ENCODE measurements at places on chromosomes 13 and 19. TPM values are rescaled to one million over a fixed set of nuclear protein-coding genes. Genes with fewer than 3 reads are reported as not detected.
A peak's percentile ranks its signal among the peaks of the same experiment; 100 is the strongest.

RDH8 gene
- total RNA-seq = not detected

RELB gene
- 5.0 TPM for total RNA-seq

NFIX gene
- 10.0 TPM for total RNA-seq

ZNF816 gene
- total RNA-seq = 10.0 TPM

ONECUT3 gene
- not detected for total RNA-seq

ZNF229 gene
- 17.6 TPM for total RNA-seq

NXNL1 gene
- total RNA-seq = not detected

PROZ gene
- total RNA-seq = not detected

S1PR5 gene
- 0.56 TPM for total RNA-seq

MEIOSIN gene
- total RNA-seq = not detected

PODNL1 gene
- total RNA-seq = under 0.01 TPM

RHPN2 gene
- total RNA-seq = 2.2 TPM

MUC16 gene
- not detected for total RNA-seq

RAB4B gene
- total RNA-seq = 7.9 TPM

ZNF69 gene
- 12.0 TPM for total RNA-seq

PRRG2 gene
- 0.54 TPM for total RNA-seq

MAP2K2 gene
- 115 TPM for total RNA-seq

ZIK1 gene
- 11.8 TPM for total RNA-seq

DNA sequence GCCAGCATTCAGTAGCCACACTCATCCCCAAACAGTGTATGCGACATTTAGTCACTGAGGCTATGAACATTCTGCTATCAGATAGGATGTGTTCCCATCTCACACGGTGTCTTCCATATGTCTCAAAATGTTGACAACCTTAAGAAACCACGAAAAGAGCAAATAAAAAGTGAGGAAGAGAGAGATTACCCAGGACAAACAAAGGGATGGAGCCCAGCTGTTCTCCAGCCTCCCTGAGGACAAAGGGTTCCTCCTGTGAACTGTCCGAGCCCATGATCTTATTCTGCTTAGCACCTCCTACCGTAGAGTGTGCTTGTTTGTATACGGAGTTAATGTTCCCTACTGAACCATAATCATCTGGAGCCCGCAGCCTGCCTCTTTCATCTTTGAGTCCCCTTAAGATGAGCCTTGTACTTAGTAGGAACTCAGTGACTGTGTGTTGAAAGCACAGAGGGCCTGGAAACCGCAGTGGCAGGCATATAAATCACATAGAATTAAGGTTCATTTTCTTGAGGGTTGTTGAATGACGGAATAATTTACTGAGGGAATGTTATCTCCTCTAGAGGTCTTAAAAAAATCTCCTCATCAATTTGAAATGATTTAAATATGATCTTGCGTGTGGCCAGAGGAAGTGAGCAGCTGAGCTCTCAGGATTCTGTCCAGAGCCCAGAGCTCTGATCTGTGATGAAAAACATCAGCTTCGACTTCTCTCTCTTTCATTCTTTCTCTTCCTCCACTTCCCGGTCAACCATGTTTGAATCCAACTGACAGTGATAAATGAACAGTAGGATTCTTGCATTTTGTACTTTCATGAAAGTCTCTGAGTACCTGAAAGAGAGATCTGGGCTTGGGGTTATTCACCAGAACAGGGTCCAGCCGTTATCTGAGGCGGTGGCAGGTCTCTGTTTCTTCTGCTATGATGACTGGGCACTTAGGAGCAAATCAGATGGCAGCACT is 200.5 kb downstream of the KLF5 start:
- DNase-seq = peak; percentile 12

- peak; percentile 52 for DNase-seq
Observed at GRCh38 chr13:32142956-32143375, 111.4 kb downstream of the FRY start.

GRCh38 chr19:56333506-56333905 is 18.9 kb upstream of the ZSCAN5A start:
- peak; percentile 56 for DNase-seq

- no peak for DNase-seq
Observed at GRCh38 chr13:73596382-73596781, 537.6 kb downstream of the KLF5 start.

GRCh38 chr19:1248786-1249297 is 459 bp downstream of the MIDN start:
- peak; percentile 70 for DNase-seq

DNA sequence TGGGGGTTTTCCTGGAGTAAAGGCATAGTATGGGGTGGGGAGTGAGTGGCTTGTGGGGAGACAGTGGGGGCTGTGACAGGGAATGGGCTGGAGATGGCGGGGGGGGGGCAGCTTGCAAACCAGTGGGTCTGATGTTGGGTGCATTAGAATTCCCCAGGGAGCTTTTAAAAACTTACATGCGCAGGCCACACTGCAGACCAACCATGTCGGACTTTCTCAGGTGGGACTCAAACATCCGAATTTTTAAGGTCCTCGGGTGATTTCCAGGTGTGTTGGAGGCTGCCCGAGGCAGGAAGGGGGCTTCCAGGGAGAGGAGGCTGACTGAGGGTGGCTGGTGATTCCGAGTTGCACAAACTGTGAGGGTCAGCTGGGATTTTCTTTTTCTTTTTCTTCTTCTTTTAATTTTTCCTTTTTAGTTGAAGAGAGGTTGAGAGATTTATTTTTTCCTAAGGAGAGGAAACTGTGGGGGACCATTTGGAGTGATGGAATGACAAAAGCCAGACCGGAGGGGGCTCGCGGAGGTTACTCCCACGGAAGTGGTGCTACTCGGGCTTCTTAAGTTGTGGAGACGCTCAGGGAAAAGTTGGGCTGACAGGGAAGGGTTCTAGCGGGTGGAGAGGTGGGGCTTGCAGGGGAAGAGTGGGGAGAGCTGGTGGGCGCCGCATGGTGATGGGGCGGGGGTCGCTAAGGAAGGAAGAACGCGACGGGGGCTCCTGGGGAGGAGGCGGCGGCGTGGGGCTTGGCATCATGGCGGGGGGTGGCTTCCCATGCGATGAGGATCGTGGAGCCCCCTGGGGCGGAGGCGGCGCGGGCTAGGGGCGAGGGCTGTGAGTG is 997 bp upstream of the CACNG8 start:
- no peak for DNase-seq

DNA sequence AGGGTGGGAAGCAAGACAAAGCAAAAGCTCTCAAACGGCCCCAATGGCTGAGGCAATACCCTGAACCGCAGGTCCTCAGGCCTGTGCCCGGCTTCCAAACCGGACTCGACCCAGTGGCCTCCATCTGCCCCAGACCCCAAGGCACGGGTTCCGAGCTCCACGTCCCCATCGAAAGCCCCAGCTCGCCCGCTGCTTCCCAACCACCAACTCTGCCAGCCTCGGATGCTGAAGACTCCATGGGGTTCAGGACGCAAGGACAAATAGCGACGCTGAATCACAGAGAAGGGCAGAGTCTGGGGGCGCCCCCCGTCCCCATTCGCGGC is 559 bp downstream of the POLR2E start:
- no peak for DNase-seq

- DNase-seq = no peak
Observed at GRCh38 chr13:113167575-113167974, 9.1 kb downstream of the PROZ start.

DNA sequence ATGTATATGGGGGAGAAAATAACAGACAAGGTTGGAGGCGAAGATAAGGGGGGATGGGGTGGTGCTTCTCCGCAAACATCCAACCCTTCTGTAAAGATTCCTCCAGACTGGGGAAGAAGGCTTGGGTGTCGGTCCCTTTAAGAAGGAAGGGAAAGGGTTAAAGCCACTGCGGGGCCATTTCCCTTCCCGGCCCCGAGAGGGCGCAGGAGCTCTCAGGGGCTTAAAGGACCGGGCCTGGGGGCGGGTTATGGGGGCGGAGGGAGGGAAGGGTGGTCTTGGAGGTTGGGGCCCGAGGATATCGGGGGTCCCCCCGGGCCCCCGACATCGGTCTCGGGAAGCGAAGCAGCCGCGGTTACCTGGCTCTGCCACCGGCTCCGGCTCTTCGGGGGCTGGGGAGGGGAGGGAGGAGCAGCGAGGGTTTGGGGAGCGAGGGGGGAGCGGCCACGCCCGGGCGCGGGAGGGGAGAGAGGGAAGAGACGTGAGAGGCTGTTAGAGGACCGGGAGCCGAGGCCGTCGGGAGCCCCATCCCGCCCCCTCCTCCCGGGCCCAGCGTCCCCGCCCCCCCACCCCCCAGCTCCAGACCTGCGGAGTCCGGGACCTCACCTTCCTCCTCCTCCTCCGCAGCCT is 2.8 kb downstream of the TNNT1 start:
- DNase-seq = no peak

GRCh38 chr13:99980824-99981734 is 505 bp upstream of the ZIC2 start:
- no peak for DNase-seq

GRCh38 chr19:45306040-45306439 is 16.6 kb downstream of the CKM start:
- DNase-seq = no peak

DNA sequence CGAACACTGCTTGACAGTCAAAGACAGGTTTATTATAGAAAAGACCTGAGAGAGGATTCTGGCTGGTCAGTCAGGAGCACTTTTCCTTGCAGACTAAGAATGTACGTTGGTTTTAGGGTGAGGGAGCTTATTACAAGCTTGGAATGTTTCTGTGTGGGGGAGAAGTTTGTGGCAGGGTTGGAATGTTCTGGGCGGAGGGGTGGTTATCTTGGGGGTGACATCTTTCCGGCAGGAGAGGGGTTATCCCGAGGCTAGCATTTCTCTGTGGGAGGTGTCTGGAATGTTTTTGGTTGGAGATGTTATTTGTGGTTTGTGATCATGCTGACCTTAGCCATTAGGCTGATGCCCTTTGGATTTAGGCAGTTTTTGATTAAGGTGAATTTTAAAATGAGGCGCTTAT is 61.8 kb downstream of the ZNF136 start:
- DNase-seq = no peak

- DNase-seq = peak; percentile 6
Observed at GRCh38 chr13:98396071-98396710, 180.7 kb downstream of the STK24 start.

GRCh38 chr19:15669891-15670290 is 3.0 kb upstream of the CYP4F12 start:
- DNase-seq = no peak

DNA sequence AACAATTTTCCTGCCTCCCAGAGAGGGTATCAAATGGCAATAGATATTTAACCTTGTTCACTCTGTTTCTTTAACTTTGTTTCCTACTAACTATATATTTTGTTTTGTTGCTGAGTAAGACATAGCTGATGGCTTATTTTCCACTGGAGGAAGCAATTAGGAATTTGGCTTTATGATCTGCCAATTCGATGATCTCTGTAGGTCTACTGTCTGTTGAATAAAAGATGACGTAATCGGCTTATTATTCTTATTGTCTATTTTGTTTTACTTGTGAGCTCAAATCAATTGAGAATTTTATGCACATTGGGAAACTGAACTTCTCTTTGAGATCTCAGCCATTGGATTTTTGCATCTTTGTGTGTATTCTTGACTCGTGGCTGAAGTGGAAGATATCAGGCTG is 862.6 kb downstream of the EFNB2 start:
- no peak for DNase-seq

- DNase-seq = no peak
Observed at GRCh38 chr19:1426736-1427135, 11.5 kb upstream of the RPS15 start.

GRCh38 chr19:16197622-16198369 is at the start of gene AP1M1:
AP1M1 (plus strand) TSS chr19:16197911; CDS start chr19:16198027, 116 bp downstream.
- DNase-seq = peak; percentile 97

GRCh38 chr13:99986741-99987140 is 5.2 kb downstream of the ZIC2 start:
- DNase-seq = no peak

- no peak for DNase-seq
Observed at GRCh38 chr13:53494406-53494805, 465.8 kb downstream of the OLFM4 start.

GRCh38 chr13:33106656-33107360 is 90.6 kb downstream of the KL start:
- DNase-seq = peak; percentile 62

- no peak for DNase-seq
Observed at GRCh38 chr13:51432576-51432975, 20.3 kb downstream of the INTS6 start.

GRCh38 chr19:3664879-3665642 is 35.2 kb downstream of the PIP5K1C start:
- DNase-seq = no peak

DNA sequence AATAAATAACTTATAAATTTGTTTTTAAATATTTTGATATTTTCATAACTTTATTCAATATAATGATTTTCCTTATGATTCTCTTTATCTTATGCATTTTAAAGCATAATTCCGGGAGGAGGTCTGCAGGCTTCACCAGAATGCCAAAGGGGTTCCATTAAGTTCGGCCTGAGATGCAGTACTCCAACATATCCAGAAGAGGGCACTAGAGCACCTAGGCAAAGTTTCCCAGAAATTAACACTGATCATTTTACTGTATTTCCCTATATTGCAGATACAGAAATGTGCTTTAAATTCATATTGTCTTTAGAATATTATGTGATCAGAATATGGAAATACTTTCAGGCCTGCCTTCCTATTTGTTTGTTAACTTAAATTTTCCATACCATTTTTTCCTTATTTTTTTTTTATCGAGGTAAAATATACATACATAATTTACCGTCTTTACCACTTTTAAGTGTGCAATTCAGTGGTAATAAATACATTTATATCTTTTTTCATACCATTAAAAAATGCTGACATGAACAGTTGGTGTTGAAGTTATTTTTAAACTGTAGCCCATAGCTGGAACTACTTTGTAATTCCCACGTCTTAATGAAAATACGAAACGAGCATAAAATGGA is 58.9 kb upstream of the TM9SF2 start:
- peak; percentile 45 for DNase-seq

DNA sequence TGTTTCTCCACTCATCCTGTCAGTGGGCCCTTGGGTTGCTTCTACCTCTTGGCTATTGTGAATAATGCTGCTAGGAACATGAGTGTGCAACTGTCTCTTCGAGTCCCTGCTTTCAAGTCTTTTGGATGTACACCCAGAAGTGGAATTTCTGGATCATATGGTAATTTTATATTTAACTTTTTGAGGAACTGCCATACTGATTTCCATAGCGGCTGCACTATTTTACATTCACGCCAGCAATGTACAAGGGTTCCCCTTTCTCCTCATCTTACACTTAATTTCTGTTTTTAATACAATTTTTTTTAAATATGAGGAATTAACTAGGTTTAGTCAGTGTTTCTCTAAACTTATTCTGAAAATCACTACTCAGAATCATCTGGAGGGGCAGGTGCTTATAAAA is 24.2 kb upstream of the SLC46A3 start:
- no peak for DNase-seq

DNA sequence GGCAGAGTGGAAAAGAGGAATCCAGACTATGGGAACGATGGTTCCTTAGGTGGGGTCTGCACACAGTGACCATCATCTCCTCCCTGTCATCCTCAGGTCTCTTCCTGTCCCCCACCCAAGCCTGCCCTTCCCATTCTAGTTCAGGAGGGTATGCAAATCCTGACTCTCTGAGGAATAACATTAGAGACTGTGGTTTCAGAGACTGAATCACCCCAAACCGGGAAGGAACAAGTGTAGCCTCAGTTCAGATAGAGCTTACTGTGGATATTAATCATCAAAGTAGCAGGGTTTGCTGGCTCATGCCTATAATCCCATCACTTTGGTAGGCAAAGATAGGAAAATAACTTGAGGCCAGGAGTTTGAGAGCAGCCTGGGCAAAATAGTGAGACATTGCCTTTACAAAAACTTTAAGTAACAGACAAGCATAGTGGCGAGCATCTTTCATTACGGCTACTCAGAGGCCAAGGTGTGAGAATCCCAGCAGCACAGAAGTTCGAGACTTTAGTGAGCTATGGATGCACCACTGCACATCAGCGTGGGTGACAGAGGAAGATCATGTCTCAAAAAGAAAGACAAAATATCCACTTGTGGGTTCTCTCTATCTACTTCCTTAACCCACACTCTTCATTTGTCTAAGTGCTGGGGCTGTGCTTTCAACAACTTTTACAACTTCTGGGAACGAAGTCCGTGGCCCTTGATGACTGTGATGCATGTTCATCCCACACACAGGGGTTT is 19.3 kb upstream of the LGALS13 start:
- DNase-seq = no peak
